Stimulated activated CD8-positive, alpha-beta memory T cell treated with anti-CD3 and anti-CD28 coated beads, Interleukin-4, amount 100 ng/mL, for 1 hour (primary cell): ENCODE measurements at places on chromosomes 11 and 22.

- DNase-seq, result no peak
These were observed 111.6 kb downstream of the RASSF10 start for GRCh38 chr11:13120691-13121090.

GRCh38 chr11:30206249-30206996 is 24.4 kb upstream of the FSHB start:
- no peak for DNase-seq

DNA sequence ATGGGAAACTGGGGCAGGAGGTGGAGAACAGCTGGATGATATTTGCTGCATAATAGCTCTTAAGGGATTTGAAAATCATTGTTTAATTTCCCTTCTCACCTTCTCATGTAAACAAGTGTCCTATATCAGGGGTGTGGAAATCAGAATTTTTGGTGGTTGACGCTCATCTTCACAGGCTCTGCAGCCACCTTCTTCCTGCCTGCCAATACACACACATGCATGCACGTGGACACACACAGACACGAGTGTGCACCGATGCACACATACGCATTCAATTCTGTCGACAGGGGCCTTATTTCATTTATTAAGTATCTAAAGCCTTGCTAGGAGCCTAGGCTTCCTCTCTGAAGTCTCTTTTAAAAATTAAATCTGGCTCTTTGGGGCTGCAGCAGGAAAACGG is 349.4 kb upstream of the NCAM1 start:
- DNase-seq, result no peak

- DNase-seq, result no peak
These were observed 84.9 kb upstream of the NARS2 start for GRCh38 chr11:78659326-78660270.
